Neural progenitor cell (in vitro differentiated cells): ENCODE measurements at places on chromosomes 13 and 19.

GRCh38 chr19:43934055-43934984 lies 762 bp downstream of the ZNF45 start:
- DNase-seq, result peak; percentile 4

- no peak for DNase-seq
Observed at GRCh38 chr13:20824762-20825476, 51.2 kb upstream of the EEF1AKMT1 start.

GRCh38 chr13:96707146-96707545 lies 287.1 kb downstream of the OXGR1 start:
- DNase-seq, result no peak

DNA sequence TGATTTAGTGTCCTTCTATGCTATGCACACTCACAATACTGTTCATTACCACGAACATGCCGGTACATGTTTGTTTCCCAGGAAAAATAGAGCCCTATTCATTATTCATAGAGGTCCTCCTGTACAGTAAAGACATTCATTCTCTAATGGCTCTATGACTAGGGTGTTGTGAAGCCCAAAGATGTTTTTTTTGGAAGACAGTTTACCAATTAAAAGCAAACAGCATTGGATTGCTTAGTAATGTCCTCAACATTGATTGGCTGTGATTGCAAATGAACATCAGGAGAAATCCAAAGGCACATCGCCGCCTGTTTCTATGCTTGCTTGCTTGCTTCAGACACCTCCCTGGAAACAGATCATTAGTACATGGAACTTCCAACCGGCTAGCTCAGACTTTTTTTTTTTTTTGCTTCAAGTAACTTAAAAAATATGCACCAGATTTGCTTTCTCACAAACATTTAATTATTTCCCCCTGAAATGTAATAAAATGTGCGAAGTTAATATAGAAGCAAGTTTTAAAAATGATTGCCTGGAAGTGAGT lies 8.8 kb upstream of the GPC6 start:
- DNase-seq, result no peak

- no peak for DNase-seq
Observed at GRCh38 chr19:54523403-54523802, 20.8 kb downstream of the LAIR2 start.

GRCh38 chr13:48334534-48335127 lies 31.1 kb downstream of the RB1 start:
- peak; percentile 31 for DNase-seq

GRCh38 chr19:7772752-7773291 lies 9.8 kb downstream of the CLEC4M start:
- no peak for DNase-seq

GRCh38 chr19:42284066-42284501 lies 15.0 kb downstream of the CIC start:
- peak; percentile 88 for DNase-seq

DNA sequence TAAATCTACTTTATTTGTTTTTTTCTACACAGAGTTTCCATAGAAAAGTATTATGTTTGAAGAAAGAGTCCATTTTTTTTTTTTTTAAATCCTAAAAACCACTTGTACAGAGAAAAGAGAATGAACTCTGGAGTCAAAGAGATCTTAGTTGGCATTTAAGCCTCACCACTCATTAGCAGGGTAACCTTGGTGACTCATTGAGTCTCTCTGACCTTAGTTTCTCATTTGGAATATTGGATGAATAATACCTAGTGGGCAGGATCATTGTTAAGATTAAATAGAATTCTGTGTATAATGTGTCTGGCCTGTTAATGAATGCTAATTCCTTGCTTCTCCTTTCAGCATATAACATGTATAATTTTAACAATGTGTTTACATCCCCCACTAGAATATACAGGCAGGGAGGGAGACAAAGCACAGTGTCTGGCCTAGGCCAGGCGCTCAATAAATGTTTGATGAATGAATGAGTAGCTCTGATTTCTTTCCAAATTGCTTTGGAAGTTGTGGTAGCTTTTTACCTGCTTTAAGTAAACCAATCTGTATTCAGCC lies 48.7 kb upstream of the MYCBP2 start:
- DNase-seq, result no peak

DNA sequence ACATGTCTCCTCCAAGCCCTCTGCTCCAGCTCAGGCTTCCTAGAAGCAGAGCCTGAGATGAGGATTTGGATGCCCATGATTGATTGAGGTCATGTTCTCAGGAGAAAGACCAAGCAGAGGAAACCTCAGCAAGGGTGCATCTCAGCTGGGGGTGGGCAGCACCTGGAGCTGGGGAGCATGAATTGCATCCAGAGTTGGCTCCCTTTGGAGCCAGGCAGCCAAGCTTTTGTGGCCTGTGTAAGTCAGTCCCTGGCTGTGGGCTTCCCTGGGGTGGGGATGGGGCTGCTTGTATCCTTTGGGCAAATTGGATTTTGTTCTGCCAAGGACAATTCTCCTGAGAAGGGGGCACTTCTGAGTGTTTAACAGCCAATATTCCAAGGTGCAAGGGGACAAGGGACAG lies 91.5 kb upstream of the WASF3 start:
- no peak for DNase-seq

GRCh38 chr13:105670179-105670990 lies 865.1 kb downstream of the EFNB2 start:
- DNase-seq, result no peak

DNA sequence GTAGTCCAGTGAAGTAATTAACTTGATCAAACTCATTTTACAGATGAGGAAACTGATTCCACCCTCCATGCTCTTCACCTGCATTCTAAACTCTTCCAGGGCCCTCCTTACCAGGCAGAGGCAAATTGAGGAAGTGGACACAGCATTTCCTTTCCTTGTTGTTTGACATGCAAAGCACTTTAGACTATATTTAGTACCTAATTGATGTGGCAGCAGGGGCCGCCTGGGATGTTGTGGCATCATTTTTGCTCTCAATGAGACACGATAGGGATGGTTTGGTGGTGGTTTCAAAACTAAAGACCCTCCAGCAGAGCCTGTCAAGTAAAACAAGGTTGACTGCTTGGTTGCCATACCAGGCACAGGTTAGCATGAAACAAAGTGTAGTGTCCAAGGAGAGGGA lies 7.9 kb downstream of the SIPA1L3 start:
- no peak for DNase-seq

DNA sequence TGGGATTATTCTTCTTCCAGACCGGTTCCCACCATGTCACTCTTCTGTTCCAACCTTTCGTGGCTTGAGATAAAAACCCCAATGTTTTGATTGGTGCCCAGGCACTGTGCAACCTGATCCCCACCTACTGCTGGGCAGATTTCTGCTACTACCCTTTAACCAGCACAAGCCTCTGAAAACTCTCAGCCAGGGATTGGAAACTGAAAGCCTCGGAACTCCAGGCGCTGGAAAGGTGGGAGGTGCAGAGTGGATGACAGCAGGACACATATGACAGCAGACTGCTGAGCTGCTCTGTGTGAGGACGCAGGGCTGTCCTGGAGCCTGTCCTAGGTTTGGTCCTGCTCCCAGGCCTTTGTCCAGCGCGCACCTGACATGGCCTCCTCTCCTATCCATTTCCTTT lies 68.5 kb upstream of the GTF3A start:
- peak; percentile 79 for DNase-seq

GRCh38 chr13:44110091-44110621 lies 230.5 kb downstream of the LACC1 start:
- no peak for DNase-seq

GRCh38 chr13:21282065-21282464 lies 105.6 kb downstream of the MRPL57 start:
- no peak for DNase-seq

DNA sequence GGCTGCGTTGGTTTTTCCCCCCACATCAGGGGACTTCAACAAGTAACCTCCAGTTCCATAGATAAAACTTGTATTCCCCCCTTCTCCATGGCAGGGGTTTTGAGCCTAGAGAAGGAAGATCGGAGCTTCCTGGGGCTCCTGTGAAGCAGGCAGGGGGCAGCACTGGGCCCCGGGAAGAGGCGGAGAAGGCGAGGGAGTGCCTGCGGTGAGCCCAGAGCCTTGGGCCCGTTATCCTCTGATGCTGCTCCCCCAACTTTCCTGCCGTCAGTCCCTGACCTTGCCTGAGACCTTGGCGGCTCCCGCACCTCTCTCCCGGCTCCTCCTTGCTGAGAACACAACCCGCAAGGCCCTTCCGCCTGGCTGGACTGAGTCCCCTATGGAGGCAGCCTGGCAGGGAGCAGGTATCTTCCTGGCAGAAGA lies 2.5 kb downstream of the LIPE start:
- DNase-seq, result peak; percentile 50

- no peak for DNase-seq
Observed at GRCh38 chr13:76853921-76854608, 32.1 kb downstream of the KCTD12 start.

DNA sequence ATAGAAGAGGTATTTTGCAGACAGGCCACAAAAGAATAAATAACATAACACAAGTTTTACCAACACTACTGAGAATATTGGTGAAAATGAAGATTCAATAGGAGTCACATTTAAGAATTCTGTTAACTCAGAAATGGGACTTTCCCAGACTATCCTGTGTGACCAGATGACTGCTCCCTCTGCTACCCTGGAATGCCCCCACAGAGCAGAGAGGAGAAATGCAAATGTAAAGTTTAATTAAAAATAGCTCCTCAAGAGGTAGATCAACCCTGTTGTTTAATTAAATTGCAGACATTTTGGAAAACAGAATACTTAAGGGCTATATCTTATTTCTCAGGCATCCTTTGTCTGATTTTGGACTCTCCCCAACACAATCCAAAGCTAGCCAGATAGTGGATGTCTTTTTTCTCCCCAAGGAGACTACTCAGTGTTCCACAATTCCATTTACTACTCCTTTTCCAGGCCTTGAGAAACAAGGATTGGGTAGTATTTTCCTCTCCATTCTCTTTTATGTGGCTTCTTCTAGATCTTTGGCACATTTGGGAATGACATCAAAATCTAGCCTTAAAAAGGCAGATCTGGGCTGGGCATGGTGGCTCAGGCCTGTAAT lies 104.7 kb upstream of the TSC22D1 start:
- DNase-seq, result no peak

DNA sequence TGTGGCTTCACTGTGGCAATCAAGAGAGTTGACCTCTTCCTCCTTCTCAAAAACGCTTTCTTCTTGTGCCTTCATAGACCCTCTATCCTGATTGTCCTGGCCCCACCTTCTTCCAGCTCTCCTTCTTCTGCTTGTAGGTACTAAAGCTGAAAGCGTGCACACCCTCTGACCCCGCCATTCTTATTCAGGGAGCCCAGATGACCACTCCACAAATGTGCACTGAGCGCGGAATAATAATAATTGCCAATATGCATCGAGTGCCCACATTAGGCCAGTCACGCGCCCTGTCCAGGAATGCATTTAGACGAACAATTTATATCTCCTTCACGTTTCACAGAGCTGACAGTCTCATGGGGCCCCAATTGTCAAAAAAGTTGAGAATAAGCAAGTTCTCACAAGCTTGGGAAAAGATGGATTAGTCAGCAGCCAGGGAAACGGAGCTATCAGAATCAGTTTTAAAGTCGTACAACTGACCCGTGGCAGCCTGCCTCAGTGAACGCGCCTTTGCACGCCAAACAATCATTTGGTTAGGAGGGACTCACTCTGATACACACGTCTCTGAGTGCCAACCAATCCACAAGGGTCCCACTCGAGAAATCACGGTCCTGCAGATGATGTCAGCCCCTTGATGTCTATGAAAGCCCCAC lies 36.7 kb upstream of the PEG3 start:
- no peak for DNase-seq

- DNase-seq, result no peak
Observed at GRCh38 chr13:100306434-100306999, 217.6 kb downstream of the PCCA start.

DNA sequence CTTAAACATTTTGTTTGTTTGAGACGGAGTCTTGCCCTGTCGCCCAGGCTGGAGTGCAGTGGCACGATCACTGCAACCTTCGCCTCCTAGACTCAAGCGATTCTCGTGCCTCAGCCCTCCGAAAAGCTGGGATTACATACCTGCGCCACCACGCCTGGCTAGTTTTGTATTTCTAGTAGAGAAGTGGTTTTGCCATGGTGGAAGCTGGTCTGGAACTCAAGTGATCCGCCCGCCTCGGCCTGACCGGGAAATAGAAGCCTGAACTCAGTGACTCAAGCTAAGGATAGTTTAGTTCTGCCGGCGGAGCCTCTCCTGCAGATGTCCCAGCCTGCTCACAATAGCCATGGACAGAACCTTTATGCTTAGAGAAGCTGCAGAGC lies 53.0 kb upstream of the ZNF254 start:
- DNase-seq, result peak; percentile 46

- no peak for DNase-seq
Observed at GRCh38 chr19:5330307-5330720, 10.3 kb downstream of the PTPRS start.

GRCh38 chr13:72253754-72254153 lies 386.8 kb upstream of the DACH1 start:
- no peak for DNase-seq

DNA sequence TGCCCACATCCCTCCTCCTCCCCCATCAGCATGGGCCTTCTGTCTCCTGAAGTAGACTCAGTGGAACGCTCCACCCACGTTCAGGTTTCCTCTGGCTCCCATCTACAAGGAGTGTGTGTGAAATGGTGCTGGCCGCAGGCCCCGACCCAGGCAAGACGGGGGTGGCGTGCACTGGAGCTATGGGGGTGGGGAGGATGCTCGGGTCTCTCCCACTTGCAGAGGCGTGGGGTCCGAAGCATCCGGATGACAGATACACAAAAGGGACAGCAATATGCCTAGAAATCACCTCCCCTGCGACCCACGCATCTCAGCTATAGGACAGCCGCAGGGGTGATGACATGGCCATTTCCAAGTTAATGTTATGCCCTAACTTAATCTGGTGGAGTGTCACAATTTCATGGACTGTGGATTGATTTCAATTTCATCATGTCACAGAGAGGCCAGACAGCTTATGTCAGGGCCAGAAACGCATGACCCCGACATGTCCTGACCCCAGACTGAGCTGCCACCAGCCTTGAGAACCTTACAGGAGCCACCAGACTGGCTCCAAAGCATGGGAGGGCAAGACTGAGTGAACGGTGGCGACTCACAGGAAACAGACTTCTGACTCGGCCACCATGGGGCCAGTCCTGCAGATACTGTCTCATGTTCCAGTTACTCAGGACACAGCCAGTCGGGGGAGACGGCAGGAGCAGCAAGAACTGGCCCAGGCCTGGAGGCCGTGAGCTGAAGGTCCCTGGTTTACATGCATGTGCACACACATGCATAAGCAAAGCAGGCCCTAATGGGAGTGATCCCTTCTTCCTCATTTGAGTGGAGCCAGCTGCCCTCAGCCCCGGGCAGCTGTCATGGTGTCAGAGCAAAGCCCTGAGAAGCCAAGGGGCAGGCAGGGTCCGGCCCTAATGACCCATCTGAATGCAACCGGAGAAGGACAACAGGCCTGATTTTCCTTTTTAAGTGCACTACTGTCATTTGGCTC lies 82.2 kb downstream of the SLC7A1 start:
- no peak for DNase-seq

DNA sequence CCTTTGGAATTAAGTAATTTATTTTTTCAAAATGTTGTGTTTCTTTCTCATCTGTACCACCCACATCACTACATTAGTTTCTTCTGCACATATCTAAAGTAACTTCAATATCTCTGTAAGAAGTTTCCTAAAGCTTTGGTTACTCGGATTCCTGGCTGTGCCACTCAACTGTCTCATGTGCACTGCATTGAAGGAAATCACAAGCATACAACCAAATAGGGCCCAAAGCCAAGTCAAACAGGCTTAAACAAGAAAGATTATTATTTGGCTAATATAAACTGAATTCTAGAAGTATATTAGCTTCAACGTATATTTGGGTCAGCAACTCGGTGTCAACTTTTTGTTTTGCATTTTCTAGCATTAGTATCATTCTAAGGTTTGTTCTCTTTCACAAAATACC lies 1647.6 kb upstream of the SPRY2 start:
- no peak for DNase-seq

GRCh38 chr13:81487151-81487550 lies 1146.2 kb upstream of the SPRY2 start:
- peak; percentile 76 for DNase-seq
